ENCODE measurements at places on chromosomes 7 and 10.

DNA sequence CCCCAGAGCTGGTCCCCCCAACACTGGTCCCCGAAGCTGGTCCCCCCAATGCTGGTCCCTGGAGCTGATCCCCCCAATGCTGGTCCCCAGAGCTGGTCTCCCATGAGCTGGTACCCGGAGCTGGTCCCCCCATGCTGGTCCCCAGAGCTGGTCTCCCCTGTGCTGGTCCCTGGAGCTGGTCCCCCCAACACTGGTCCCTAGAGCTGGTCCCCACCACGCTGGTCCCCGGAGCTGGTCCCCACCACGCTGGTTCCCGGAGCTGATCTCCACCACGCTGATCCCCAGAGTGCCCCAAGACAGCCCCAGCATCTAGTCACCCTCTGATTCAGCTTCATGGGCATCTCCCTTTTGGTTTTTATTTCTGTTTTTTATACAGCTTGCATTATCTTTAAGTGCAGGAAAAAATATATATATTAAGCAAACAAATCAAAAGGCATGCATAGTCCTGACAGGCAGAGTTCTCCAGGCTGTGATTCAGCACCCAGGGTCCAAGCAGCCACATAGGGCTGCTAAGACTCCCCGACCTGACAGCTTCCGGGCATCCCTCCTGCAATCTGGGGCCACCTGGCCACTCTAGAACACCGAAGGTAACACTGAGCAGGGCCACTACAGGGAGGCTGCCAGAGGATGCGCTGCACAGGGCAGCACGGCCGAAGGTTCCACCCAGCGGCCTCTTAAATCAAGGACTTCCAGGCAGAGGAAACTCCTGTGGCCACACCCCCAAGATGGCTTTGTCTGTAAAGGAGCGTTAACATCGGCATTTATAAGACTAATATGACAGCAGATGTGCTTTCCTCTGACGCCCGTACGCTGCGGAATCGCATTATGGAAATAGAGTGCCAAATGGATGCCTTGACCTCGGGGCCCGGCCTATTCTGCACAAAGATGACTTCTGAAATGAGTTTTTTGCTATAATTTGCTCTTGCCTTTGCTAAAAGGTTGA, 215.0 kb downstream of the PTPRN2 start:
- no peaks in the 10 kb centered on the region for H3K4me1 ChIP-seq
- H3K36me3 ChIP-seq = no peaks in the 10 kb centered on the region
- DNase-seq = peak; percentile 48
- H3K4me3 ChIP-seq = no peak overlapping the region
- H3K27ac ChIP-seq = no peak overlapping the region

GRCh38 chr10:14550471-14550981, 219.8 kb upstream of the FRMD4A start:
- peaks cover 28% of the 10 kb centered on the region for H3K4me1 ChIP-seq
- DNase-seq = no peak
- no peak overlapping the region for H3K27ac ChIP-seq
- H3K4me3 ChIP-seq = no peak overlapping the region
- no peaks in the 10 kb centered on the region for H3K27me3 ChIP-seq
- H3K36me3 ChIP-seq = no peaks in the 10 kb centered on the region

DNA sequence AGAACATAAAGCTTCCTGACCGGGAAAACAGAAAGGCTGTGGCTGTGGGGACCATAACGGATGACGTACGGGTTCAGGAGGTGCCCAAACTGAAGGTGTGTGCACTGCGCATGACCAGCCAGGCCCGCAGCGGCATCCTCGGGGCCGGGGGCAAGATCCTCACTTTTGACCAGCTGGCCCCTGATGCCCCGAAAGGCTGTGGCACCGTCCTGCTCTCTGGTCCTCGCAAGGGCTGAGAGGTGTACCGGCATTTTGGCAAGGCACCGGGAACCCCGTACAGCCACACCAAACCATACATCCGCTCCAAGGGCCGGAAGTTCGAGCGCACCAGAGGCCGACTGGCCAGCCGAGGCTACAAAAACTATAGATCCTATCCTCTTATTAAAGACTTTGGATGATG, 179.3 kb downstream of the PTN start:
- no peak overlapping the region for H3K4me3 ChIP-seq
- H3K36me3 ChIP-seq = no peaks in the 10 kb centered on the region
- no peak for DNase-seq

GRCh38 chr10:123151737-123152135, 2.5 kb upstream of the BUB3 start:
- H3K4me1 ChIP-seq = peaks cover 17% of the 10 kb centered on the region
- no peak overlapping the region for H3K4me3 ChIP-seq
- no peak for DNase-seq
- H3K27me3 ChIP-seq = peaks cover 62% of the 10 kb centered on the region

DNA sequence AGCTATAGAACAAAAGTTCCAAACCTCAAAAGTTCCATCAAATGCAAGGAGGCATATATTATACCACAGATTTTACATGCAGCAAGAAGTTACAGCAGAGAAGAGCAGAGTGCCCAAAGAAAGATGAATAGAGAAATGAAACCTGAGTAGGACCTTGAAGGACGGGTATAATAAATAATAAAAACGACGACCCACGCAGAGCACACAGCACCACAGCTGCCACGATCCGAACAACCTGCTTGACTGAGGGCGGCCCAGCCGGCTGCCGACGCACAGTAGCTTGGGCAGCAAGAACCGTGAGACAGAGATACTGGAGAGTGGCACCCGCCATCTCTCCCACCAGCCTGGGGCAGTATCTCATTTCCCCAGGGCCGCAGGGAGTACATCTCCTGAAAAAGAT, 79.0 kb downstream of the HIPK2 start:
- no peak overlapping the region for H3K4me3 ChIP-seq
- peaks cover 10% of the 10 kb centered on the region for H3K36me3 ChIP-seq
- no peak for DNase-seq
- H3K27ac ChIP-seq = no peak overlapping the region
- H3K4me1 ChIP-seq = peaks cover 22% of the 10 kb centered on the region

- no peak overlapping the region for H3K4me3 ChIP-seq
- H3K27ac ChIP-seq = no peak overlapping the region
- H3K36me3 ChIP-seq = no peaks in the 10 kb centered on the region
Measured at GRCh38 chr7:50363327-50364060, 59.0 kb downstream of the IKZF1 start.

- no peak overlapping the region for H3K4me3 ChIP-seq
- no peaks in the 10 kb centered on the region for H3K27me3 ChIP-seq
- H3K4me1 ChIP-seq = no peaks in the 10 kb centered on the region
- no peak for DNase-seq
- H3K36me3 ChIP-seq = no peaks in the 10 kb centered on the region
Measured at GRCh38 chr10:131641231-131641630, 259.6 kb upstream of the PPP2R2D start.

GRCh38 chr10:31928549-31929260, at the start of gene ARHGAP12:
Gene ARHGAP12 (minus strand): TSS chr10:31928831. CDS start chr10:31908855, 19,976 bp downstream.
- peak; percentile 95 for DNase-seq
- peak within 1 kb of the TSS; percentile 87 for H3K4me3 ChIP-seq
- peak within 1 kb of the TSS; percentile 88 for H3K27ac ChIP-seq
- no peaks in the 10 kb centered on the region for H3K27me3 ChIP-seq

GRCh38 chr7:93175219-93175618, 27.0 kb upstream of the SAMD9L start:
- H3K4me1 ChIP-seq = no peaks in the 10 kb centered on the region
- no peaks in the 10 kb centered on the region for H3K36me3 ChIP-seq
- H3K27me3 ChIP-seq = peaks cover 16% of the 10 kb centered on the region
- DNase-seq = no peak
- no peak overlapping the region for H3K27ac ChIP-seq
- no peak overlapping the region for H3K4me3 ChIP-seq

DNA sequence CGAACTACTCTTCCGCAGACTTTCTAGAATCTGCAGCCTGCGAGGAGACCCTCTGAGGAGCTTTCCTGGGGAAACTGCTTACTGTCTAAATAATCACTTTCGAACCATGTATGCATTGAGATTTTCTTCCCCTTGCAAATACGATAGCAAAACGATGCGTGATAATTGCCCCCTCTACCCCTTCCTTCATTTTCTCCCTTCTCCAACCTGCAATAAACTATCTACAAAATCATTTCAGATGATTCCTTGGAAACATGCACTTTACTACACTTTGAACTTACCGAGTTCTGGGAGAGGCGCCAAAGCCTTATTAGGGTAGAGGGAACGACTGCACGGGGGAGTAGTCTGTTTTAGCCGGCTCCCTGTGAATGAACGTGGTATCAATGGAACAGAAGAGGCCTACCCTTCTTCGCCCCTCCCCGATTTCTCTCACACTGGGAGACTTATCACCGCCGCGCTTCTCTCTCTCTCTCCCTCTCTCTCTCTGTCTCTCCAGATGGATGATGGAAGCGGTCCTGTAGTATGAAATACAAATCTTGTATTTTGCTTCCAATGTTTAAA, at the start of gene FGFBP3:
Gene FGFBP3, minus strand, starts transcription at position 370 of the 561 bp plus-strand sequence. CDS start 517 bp downstream, outside the sequence.
- H3K4me1 ChIP-seq = peaks cover 6% of the 10 kb centered on the region
- no peaks in the 10 kb centered on the region for H3K36me3 ChIP-seq
- peaks cover 3% of the 10 kb centered on the region for H3K27me3 ChIP-seq
- H3K4me3 ChIP-seq = peak within 1 kb of the TSS; percentile 84
- peak; percentile 81 for DNase-seq

DNA sequence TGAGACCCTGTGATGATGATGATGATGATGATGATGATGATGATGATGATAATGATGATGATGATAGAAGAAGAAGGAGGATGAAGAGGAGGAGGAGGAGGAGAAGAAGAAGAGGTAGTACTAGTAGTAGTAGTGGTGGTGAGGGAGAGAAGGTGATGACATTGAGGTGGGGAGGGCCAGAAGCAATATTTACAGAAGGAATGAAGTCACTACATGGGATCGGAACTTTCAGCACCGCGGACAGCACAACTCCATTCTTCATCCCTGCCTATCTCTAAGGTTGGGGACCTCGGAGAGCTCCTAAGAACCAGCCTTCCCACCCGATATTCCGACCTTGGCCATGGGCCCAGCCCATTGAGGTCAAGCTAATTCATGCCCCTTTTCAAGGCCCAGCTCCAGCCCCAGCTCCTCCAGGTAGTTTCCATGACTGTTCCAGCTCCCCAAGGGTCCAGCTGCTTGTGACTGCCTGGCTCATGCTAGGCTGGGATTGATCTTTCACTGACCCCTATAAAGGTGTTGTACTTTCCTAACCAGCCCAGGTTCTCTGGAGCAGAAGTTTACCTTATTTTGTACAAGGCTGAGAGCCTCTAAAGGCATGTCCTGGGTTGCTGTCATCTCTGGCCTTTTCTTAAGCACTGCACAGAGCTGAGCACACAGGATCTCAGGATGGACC, 10.3 kb downstream of the CRHR2 start:
- H3K4me1 ChIP-seq = no peaks in the 10 kb centered on the region
- no peak overlapping the region for H3K4me3 ChIP-seq
- no peak overlapping the region for H3K27ac ChIP-seq
- peaks cover 4% of the 10 kb centered on the region for H3K27me3 ChIP-seq

DNA sequence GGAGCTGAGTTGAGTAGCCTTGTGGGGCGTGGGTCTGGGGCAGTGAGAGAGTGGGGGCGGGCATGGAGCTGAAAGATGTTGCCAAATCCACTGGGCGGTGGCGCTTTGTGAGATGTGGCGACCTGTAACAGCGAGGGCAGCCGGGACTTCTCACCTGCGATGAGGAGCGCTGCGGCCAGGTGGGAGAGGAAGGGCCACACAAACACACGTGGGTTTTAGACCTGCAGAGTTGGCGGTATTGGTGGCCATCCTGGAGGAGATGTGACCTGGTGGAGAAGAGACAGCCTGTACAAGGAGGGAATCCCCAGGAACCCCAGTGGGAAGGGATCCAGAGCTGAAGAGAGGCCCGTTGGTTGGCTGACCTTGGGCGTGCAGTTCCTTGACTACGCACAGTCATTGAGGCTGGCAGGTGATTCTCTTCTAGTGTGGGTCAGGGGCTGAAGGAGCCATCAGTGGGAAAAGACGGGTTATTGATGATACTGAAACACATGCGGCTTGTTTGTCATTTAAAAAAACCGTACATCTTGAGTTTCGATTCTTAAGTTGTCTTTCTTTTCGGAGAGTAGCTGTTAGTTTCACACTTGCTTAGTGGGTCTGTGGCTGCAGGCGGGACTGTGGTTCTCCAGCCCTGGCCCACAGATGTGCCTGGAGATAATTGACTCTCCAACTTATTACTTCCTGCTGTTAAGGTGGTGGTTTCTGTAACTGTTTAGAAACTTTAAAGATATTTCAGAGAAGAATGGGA, 2.4 kb downstream of the CHST12 start:
- H3K27me3 ChIP-seq = no peaks in the 10 kb centered on the region
- H3K36me3 ChIP-seq = no peaks in the 10 kb centered on the region
- H3K27ac ChIP-seq = no peak overlapping the region
- DNase-seq = peak; percentile 63

- no peak overlapping the region for H3K4me3 ChIP-seq
- no peaks in the 10 kb centered on the region for H3K27me3 ChIP-seq
- H3K27ac ChIP-seq = no peak overlapping the region
- H3K4me1 ChIP-seq = peaks cover 4% of the 10 kb centered on the region
- no peak for DNase-seq
- no peaks in the 10 kb centered on the region for H3K36me3 ChIP-seq
Measured at GRCh38 chr10:88392222-88392621, 190.9 kb downstream of the RNLS start.

DNA sequence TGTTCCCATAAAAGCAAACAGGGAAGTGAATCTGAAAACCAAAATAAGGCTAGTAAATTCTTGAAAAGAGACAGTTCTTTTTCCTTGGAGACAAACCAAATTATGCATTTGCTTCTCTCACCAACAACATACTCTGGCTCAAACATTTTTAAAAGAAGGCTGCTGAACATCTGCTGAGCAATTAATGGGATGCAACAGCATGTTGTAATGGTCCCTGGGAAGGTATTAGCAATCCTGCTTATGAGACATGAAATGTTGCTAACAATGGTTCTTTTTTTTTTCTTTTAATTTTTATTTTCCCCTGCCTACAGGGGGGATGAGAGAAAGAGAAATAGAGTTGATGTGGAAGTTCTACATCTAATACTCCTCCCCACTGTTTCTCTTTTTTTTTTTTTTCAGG, 572.1 kb downstream of the SORCS1 start:
- no peaks in the 10 kb centered on the region for H3K36me3 ChIP-seq
- no peaks in the 10 kb centered on the region for H3K27me3 ChIP-seq
- DNase-seq = no peak
- no peaks in the 10 kb centered on the region for H3K4me1 ChIP-seq
- no peak overlapping the region for H3K27ac ChIP-seq
- H3K4me3 ChIP-seq = no peak overlapping the region

DNA sequence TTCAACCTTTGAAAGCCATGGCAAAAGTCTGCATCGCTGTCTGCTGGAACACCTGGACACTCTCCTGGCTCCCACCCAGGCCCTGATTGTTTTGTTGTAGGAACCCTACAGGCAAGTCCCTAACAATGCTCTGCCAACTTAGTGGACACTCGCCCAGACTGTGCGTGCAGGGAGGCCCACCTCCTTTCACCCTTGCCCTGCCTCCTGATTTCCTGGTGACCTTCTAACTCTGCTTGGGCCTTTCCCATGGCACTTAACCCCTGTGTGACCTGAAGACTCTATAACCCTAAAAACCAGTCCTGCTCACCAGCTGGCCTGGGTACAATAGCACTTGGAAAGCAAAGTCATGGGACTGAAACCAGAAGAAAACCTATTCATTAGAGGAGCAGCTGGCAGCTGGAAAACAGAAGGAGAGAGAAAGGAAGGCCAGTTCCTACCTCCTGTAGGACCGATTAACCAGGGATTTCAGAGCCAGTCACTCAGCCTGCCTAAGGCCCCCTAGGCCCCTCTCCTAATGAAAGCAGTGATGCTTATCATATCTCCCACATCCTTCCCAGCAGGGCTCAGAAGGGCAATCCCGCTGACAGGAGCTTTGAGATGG, 82.7 kb upstream of the KMT2E start:
- H3K27ac ChIP-seq = no peak overlapping the region
- H3K4me1 ChIP-seq = no peaks in the 10 kb centered on the region
- H3K4me3 ChIP-seq = no peak overlapping the region
- DNase-seq = no peak
- H3K36me3 ChIP-seq = no peaks in the 10 kb centered on the region
